ENCODE measurements at places on chromosomes 3 and 15.

GRCh38 chr3:4695846-4696245 is 202.7 kb downstream of the ITPR1 start:
- no peak for DNase-seq

- no peak for DNase-seq
Observed at GRCh38 chr3:23566499-23566898, 239.3 kb upstream of the UBE2E1 start.

DNA sequence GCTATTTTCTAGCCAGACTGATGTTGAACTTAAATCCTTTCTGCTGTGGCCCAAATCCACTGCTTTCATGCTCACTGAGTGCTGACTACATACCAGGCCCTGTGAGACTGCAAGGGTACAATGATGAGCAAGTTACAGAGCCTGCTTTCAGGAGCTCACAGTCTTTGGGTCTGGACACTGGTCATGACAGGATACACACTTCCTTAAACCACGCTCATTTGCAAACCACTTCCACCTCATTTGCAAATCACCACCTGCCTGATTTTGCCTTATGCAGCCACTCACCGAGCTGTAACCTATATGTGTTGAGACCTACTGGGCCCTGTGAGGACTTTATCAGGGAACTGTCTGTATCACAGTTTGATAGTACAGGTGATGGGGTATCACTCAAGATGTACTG is 50.2 kb upstream of the LRRC58 start:
- no peak for DNase-seq

DNA sequence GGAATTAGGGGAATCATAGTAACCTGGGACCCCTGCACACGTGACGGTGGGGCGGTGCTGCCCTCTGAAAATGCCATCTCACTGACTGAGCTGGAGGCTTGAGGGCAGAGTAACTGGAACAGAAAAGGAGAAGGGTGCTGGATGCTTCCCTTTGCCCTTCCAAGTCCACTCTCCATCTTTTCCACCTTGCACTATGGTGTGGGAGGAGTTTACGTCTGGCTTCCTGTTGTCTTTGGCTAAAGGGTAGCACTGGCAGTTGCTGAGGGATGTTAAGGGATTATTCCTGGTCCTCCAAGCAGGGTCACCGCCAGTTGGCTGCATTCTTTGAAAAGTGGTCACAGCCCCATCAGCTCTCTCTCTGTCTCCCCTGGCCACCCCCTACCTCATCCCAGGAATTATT is 129.4 kb upstream of the SNTN start:
- no peak for DNase-seq

DNA sequence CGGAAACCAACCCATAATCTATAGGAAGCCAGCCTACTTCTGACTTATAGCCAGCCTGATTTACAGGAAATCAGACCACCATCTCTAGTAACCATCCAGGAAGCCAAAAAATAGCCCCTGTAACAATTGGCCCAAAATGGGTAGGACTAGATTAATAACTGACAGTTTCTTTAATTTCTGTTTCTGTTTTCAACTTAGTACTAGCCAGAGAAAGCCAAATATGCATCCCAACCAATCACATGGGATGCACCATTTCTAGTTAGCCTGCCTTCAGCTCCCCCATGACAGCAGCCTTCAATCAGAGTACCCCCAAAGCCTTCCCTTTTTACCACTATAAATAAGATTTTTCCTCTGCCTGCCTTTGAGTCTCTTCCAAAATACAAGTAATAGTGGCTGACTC is 239.1 kb upstream of the GADL1 start:
- DNase-seq, result no peak

All from activated CD4-positive, alpha-beta T cell treated with anti-CD3 and anti-CD28 coated beads, Interleukin-2, amount 10 ng/mL, durations not matched to agents 24 days and 14 days (primary cell).